Cardiac muscle cell (in vitro differentiated cells and primary cell): ENCODE measurements at places on chromosomes 4 and X. TPM values are rescaled to one million over a fixed set of nuclear protein-coding genes. Genes with fewer than 3 reads are reported as not detected.
A peak's percentile ranks its signal among the peaks of the same experiment; 100 is the strongest.

DNA sequence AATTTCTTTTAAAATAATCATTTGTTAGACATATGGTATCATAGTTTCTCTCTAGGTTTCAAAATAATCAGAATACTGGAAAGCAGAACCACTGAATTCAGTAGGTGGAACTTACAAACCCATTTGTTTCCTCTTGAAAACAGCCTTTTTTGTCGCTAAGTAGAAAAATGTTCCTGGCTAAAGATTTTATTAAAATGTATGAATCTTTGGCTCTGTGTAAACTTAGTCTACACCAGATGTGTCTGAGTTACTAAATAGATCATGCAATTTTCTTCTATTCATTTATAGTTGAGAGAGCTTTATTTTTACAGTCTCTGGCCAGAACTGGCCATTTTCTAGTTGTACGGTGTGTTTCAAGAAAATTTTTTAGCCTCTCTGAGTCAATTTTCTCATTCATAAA, 1.0 kb downstream of the CYSLTR1 start:
- no peak for DNase-seq

DNA sequence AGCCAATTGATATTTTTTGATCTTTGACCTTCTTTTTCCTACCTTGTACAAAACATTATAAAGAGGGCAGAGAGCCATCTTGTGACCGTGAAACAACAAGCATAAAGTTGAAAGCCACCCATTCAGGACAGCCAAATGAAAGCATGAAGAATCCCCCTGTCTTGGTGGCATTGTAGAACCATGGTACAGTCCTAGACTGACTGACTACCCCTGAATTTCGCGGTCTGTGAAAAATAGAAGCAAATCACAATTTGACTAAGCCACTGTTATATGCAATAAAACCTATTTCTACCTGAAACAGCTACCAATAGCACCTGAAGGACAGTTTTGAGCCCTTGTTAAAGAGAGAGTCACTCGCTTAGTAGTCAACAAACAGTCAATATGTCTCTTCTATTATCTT, 527.4 kb downstream of the MID1IP1 start:
- no peak for DNase-seq

DNA sequence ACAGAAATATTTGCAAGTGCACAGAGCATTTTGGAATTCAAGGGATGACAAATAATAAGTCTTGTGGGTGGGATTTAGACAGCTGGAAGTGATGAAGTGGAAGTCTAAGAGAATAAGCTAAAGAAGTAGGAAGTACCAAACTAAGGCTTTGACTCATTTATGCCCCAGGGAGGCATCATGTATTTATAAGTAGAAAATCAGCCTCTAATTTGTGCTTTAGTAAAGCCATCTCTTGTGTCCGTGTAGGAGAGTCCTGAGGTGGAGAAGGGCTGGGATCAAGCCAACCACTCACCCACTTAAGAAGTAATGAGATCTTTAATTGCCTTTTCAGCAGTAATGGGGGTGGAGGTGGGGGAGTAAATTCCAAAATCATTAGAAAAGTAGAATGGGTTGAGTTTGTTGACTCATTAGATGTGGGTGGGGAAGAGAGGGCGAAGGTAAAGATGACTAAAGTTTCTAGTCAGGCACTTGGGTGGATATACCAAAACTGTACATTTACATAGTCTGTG, 356.7 kb downstream of the STIM2 start:
- no peak for DNase-seq

DNA sequence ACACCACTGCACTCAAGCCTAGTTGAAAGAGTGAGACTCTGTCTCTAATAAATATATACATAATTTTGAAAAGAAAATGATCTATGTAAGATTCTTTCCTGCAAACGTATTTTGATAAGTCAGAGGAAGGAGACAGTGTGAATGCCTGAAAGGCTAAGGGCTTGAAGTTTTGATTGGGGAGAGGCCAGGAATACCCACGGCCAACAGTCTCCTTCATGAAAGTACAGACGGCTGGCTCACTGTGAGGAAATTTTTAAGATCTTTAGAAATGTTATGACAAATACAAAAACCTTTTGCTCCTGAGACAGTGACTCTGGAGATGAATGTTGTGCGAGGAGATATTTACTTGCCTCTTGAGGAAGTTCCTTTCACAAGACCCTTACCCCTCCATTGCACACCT, 111.4 kb upstream of the KLHL13 start:
- no peak for DNase-seq

DNA sequence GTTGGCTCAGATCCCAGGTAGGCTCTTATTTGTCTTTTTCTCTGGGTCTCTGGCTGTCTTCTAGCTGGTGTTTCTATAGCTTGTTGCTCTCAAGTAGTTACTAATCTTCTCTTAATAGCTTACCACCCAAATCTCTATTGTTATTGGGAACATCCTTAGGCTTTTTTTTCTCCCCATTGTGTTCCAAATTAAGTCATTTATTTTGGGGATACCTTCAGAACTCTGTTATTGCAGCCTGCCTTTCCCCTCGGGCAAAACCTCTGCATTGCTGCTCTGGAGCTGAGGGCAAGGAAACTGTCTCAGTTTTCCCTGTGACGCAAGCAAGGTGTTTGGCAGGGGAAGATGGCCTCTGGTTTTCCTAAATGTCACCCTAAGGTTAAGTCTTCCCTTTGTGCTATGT, 338.1 kb upstream of the ZCCHC13 start:
- DNase-seq = no peak

- DNase-seq = no peak
Observed at GRCh38 chr4:175871774-175872405, 59.8 kb upstream of the GPM6A start.

GRCh38 chr4:80340036-80340435, 4.5 kb downstream of the CFAP299 start:
- DNase-seq = no peak

DNA sequence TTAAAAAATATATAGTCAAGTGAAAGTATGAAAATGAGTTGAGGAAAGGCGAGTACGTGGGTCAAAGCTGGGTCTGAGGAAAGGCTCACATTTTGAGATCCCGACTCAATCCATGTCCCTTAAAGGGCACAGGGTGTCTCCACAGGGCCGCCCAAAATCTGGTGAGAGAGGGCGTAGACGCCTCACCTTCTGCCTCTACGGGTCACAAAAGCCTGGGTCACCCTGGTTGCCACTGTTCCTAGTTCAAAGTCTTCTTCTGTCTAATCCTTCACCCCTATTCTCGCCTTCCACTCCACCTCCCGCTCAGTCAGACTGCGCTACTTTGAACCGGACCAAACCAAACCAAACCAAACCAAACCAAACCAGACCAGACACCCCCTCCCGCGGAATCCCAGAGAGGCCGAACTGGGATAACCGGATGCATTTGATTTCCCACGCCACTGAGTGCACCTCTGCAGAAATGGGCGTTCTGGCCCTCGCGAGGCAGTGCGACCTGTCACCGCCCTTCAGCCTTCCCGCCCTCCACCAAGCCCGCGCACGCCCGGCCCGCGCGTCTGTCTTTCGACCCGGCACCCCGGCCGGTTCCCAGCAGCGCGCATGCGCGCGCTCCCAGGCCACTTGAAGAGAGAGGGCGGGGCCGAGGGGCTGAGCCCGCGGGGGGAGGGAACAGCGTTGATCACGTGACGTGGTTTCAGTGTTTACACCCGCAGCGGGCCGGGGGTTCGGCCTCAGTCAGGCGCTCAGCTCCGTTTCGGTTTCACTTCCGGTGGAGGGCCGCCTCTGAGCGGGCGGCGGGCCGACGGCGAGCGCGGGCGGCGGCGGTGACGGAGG, at the start of gene FMR1:
FMR1 (plus strand) TSS at position 728 of the 831 bp plus-strand sequence. CDS start 261 bp downstream, outside the sequence.
- peak; percentile 94 for DNase-seq

- peak; percentile 33 for DNase-seq
Observed at GRCh38 chr4:26088433-26088928, 174.5 kb downstream of the SMIM20 start.

- DNase-seq = no peak
Observed at GRCh38 chr4:8141935-8142334, 16.7 kb downstream of the ABLIM2 start.

DNA sequence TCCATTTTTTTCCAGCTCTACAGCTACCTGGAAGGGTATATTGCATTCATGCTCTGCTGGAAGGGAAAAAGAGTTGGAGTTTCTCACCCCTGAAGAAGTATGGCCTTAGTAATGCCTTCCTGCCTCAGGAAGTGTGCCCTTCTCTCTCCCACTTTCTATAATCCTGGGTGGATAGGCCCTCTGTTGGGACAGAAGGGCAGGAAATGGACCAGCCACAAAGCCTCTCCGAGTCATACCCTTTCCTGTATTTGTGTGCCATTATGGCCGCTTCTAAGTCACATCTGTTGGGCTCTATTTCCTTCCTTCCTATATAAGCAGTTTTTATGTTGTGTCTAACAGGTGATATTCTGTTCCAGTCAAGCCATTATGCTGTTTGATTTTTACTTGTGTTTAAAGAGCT, 74.8 kb upstream of the SMARCA5 start:
- DNase-seq = no peak

- DNase-seq = no peak
Observed at GRCh38 chrX:127762663-127763062, 289.5 kb downstream of the ACTRT1 start.

GRCh38 chrX:2401590-2402360, 99.0 kb downstream of the DHRSX start:
- DNase-seq = no peak

GRCh38 chr4:76703676-76704075, 194.3 kb downstream of the SOWAHB start:
- peak; percentile 35 for DNase-seq

DNA sequence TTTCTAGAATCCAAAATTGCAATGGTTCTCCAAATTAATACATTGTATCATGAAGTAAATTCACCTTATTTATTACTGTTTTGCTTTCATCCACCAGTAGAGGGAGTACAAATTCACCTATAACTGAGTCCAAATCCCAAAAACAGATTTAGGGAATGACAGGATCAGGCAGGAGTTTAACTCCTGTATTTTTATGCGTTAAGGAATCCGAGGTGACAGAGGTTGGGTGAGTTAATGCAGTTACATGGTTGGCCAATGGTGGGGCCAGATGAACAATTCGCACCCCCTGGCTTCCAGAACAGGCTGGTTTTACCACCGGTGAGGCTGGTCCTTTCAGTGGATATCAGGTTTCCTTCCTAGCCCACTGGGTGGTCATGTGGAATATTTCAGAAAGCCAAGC, 82.4 kb downstream of the MTNR1A start:
- peak; percentile 34 for DNase-seq

DNA sequence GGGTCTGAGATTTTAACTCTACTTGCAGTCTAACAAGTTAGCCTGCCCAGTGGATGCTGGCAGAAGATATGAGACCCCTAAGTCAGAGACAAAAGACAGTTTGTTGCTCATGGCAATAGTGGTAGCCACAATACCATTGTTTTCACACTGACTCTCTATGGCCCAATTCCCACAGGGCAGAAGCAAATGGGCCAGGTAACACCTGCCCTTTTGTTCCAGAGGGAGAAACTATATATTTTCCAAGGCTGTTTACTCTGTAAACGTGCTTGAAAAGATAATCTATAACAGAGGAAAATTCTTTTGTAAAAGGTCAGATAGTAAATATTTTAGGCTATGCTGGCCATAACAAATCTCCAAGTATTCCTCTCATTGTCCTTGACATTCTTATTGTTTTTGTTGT, 57.2 kb upstream of the NPNT start:
- no peak for DNase-seq

DNA sequence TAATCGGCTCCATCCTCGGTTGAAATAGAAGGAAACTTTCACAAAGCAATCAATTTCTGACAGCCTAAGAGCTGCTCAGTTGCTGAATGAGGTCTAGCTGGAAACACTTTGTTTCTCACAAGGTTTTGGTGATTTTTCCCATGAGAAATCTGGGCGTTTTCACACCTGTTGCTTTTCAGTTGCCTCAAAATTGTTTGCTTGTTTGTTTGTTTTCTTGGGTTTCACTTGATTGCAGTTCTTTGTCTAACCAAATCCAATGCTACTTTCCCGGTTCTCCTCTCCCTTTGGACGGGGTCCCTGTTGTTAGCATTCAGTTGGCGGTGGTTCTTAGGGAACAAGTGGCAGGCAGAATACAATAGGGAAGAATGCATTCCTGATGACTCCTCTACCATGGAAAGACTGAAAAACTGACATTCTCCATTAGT, 135.5 kb downstream of the PALLD start:
- DNase-seq = peak; percentile 46

- DNase-seq = peak; percentile 13
Observed at GRCh38 chr4:126230269-126230668, 915.5 kb downstream of the FAT4 start.

DNA sequence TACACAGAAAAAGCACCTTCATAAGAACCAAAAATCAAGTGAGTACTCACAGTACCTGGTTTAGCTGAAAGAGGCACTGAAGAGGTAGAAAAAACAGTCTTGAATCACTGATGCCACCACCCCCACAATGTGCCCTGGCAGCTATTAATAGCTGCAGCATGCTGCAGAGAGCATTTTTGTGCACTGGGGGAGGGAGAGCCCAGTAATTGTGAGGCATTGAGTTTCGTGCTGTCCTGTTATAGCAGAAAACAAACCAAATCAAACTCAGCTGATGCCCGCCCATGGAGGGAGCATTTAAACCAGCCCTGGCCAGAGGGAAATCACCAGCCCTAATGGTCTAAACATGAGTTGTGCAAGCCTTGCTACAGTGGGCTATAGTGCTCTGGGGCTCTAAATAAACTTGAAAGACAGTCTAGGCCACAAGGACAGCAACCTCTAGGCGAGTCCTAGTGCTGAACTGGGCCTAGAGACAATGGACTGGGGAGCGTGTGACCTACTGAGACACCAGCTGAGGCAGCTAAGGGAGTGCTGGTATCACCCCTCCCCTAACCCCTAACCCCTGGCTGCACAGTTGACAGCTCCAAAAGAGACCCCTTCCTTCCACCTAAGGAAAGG, 106.3 kb upstream of the TMLHE start:
- DNase-seq = no peak

DNA sequence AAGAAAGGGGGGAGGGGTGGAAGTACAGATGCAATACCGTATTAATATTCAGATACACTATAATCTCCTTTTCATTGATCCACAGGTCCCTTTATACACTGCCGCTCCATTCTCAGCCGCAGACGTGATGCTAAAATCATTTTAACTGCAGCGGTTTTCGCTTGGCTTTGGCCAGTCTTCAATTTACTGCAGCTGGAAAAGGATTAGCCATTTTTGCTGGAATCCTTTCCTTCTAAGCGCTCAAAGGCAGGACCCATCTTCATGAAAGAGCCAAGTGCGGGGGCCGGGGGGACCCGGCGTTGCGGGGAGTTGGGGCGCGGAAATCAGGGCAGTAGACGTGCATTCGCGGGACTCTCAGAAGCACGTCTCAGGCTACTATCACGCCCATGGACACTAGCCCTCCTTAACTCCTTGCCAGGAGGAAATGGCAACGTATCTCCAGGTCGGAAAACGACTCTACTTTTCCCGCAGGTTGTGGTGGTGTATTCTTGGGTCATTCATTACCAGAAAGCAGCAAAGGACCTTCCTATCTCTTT, 1.7 kb upstream of the PCDH10 start:
- no peak for DNase-seq

- DNase-seq = peak; percentile 40
Observed at GRCh38 chr4:83010111-83010521, 507 bp downstream of the LIN54 start.

UGT2B17 gene
- total RNA-seq = not detected in 2 replicates

FAT4 gene
- 4.5 and 5.6 TPM in 2 replicates for total RNA-seq

ESX1 gene
- not detected in 2 replicates for total RNA-seq

VSIG1 gene
- total RNA-seq = 0.07 TPM in 1 of 2 replicates, not detected in the other

PNCK gene
- 19.4 and 23.5 TPM in 2 replicates for total RNA-seq

NMU gene
- total RNA-seq = 1.3 and 1.7 TPM in 2 replicates
